Fibroblast of skin of left quadriceps (primary cell): ENCODE measurements at places on chromosomes 6 and 20.

GRCh38 chr20:40016392-40016791, 672.6 kb downstream of the MAFB start:
- DNase-seq = no peak

GRCh38 chr6:142570221-142570671, 268.4 kb downstream of the ADGRG6 start:
- peak; percentile 4 for DNase-seq

DNA sequence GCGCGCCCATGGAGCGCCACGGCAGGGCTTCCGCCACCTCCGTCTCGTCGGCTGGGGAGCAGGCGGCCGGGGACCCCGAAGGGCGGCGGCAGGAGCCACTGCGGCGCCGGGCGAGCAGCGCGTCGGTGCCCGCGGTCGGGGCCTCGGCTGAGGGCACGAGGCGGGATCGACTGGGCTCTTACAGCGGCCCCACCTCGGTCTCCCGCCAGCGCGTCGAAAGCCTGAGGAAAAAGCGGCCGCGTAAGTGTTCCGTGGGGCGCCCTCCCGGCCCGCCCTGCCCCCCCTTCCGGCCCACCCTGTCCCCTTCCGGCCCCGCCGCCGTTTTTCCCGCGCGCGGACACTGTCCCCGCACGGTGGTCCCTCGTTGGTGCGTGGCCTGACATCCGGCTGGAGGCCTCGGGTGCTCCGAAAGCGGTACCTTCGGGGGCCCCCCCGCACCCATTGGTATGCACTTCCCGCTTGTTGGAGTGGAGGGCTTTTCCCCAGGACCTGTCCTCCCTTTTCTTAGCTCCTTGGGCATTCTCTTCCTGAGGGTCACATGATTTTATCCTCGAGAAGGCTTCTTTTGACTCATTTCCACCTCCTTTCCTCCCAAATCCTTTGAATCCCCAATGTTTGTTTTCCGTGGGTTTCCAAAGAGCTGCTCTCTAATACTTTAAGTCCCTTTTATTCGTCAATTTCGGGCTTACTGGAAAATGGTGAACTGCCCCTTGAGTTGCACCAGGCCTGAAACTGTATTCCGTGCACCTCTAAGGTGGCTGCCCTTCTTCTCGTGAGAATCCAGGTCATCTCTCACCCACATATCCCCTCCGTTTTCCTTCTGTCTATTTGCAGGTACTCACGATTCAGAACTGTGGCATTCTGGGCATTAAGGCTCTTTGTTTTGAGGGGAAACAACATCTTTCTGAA, 556 bp downstream of the PANK2 start:
- no peak for DNase-seq

DNA sequence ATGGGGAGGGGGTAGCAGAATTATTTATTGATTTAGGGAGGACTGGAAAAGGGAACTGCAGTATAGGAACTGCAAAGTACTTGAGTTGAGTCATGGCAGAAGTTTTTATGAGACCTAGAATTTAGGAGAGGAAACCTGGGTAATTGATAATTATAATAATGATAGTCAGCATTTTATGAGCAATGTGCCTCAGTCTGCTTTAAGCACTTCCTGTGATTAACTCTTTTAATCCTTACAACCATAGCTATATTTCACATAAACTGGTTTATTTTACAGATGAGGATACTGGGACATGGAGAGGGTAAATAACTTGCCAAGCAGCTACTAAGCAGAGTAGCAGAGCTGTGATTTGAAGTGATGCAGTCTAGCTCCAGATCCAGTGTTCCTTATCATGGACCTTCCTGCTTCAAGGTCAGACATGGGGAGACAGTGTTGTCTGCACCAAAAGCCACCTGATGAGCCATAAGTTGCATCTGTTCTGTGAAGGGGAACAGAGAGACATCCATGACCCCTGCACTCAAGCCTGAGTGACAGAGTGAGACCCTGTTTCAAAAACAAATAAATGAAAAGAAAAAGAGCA, 13.6 kb downstream of the LRRC1 start:
- no peak for DNase-seq

- DNase-seq = no peak
Measured at GRCh38 chr20:1436263-1436662, 30.4 kb downstream of the NSFL1C start.

DNA sequence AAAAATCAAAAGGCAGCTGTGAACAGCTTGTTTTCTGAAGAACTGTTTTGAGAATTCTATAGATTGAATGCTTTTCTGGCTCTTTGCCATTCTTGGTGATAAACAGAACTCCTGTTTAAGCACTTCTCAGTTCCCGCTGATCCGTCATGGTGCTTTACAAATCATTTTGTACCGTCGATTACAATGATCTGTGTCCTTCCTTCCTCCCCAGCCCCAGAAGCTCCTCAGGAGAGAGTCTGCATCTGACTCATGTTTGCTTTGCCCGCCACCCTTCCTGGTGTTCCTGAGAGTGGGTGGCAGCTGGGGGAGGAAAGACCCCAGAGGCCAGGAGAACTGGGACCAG, 538.6 kb upstream of the MARCKS start:
- no peak for DNase-seq

GRCh38 chr20:13877793-13878192, 93.0 kb downstream of the NDUFAF5 start:
- no peak for DNase-seq

GRCh38 chr6:135796643-135797305, 54.7 kb upstream of the PDE7B start:
- DNase-seq = no peak

DNA sequence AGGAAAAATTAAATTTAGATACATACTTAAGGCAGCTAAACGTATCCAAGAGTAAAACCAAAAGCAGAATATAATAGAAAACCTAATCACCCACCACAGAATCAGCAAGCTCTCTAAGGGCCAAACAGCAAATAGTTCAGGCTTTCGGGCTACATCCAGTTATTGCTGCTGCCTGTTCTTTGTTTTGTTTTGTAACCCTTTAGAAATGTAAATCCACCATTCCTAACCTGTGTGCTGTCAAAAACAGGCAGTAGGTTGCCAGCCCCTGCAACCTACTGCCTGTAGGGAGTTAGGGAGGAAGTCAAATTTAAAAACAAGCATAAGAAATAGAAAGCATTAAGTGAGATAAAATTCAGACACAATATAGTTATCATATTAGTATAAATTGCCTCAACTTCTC, 225.9 kb downstream of the PTPRT start:
- DNase-seq = no peak

- DNase-seq = no peak
Measured at GRCh38 chr6:4727671-4728435, 48.4 kb upstream of the CDYL start.

GRCh38 chr20:20341371-20341770, 26.5 kb upstream of the INSM1 start:
- no peak for DNase-seq

DNA sequence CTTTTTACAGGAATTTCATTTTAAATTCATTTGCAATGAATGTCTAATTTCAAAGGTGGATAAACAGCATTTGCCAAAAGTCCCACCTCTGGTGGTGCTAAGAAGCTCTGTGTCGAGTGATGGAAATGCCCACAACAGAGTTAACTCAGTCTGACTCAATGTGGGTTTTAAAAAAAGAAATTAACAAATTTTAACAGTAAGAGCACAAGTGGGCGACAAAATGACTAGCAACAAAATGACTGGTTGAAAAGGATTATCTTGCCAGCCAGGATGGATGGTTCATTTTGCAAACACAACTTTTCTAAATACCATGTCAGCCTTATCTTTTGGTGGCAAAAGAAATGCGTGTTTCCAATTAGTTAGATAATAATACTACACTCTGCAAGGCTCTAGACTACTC, 14.3 kb upstream of the TAGAP start:
- DNase-seq = no peak

GRCh38 chr6:39821046-39821740, 29.0 kb downstream of the DAAM2 start:
- DNase-seq = no peak

DNA sequence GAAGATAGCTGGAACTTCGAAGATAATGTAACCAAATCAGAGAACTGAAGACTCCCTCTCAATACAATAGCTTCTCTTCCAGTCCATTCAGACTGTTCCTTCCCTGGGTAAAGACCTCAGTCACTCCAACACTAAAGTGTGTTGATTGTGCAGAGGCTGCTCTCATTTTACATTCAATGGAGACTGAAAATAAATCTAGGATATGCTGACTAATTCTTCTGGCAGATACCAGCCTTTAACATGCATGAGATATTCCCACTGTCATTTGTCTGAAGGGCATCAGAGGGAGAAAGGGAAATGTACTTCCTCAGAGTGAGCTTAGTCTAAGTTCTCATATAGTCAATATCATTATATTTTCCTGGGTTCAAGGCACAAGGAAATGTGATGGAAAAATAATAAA, 166.4 kb upstream of the IRAK1BP1 start:
- no peak for DNase-seq

GRCh38 chr6:137102851-137103492, 58.2 kb upstream of the IL20RA start:
- DNase-seq = no peak

DNA sequence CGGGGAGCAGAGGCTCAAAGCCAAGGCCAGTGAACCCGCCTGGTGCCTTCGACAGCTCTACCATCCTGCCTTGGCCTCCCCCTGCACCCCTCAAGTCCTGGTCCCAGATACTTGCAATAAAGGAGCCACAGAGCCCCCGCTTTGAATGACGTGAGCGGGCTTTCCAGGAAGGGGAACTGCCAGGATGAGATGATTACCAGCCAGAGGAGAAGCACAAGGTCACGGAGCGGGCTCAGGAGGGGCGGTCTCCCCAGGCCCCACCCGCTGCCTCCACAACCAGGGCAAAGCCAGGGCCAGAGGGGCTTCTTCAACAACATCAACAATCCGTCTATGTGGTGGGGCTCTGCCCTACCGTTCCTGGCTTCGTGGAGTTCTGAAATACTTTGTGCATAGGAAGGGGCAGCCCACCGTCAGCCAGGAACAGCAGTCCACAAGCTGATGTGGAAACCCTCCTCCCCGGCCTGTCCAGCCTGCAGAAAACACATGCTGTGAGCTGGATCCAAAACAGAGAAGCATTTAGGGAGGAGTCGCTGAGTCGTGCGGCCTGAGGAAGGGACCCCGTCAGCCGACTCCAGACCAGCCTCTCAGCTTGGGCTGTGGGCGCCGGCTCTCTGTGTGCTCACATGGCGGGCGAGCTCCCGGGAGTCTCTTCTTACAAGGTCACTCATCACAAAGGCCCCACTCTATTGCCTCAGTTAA, 392.5 kb downstream of the CDH4 start:
- DNase-seq = no peak

DNA sequence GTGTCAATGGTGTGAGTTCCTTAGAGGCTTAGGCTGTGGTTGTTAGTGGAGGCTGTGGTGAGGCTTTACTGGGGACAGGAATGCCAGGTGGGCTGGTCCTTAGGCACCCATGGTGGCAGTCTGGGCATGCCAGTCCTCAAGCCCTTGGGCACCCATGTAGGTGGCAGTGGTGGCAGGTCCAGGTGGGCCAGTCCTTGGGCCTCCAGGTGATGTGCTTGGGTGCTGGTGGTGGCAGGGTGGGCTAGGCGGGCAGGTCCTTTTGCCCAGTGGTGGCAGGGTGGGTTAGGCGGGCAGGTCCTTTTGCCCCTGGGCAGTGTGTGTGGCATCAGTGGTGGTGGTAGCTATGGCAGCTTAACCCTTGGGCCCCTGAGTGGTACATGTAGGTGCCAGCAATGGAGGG, 133.8 kb downstream of the FLRT3 start:
- DNase-seq = no peak

DNA sequence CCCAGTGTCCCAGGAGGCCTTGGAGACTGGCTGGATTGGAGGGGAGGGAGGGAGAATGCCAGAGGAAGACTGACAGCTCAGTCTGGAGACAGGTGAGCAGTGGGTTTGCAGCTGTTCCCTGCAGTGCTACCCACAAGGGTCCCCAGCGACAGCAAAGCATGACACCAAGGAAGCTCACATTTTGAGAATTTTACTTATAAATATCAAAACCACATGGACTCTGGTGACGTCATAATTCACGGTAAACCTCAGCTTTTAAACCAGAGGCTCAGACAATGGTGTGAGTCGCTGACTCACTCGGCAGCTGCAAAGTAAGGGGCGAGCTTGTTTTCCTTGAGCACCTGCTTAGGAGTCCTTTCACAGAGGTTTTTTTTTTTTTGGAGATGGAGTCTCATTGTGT, 65.2 kb downstream of the THBS2 start:
- DNase-seq = peak; percentile 63

- DNase-seq = no peak
Measured at GRCh38 chr20:25191689-25192088, 3.8 kb upstream of the ENTPD6 start.

DNA sequence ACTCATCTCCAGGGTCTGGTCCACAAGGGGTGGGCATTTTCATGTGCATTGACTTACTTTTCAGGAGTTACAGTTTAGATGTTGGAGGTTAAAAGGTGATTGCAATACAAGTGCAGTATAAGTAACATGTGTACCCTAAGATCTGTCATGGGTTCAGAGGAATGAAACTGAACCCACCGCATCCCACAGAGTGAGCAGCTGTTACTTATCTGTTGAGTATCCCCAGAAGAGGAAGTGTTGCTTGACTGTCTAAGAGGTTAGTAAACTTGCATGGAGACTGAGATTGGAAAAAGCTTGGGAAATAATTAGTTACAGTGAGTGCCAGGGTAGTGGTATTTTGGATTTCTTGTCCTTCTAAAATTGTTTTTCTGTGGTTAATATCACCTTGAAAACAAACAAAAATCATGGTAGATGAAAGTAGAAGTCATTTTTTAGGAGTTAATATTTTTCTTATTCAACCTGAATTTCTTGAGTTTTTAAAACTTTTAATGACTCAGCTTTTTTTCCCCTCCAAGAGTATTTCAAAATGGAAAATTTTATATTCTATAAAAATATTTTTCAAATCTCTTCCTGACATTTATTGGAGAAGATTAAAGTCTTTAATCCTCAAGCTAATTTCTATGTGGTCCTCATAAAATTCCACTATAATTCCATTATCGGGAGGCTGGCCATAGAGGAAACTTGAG, 306.1 kb downstream of the ZNF217 start:
- DNase-seq = no peak

DNA sequence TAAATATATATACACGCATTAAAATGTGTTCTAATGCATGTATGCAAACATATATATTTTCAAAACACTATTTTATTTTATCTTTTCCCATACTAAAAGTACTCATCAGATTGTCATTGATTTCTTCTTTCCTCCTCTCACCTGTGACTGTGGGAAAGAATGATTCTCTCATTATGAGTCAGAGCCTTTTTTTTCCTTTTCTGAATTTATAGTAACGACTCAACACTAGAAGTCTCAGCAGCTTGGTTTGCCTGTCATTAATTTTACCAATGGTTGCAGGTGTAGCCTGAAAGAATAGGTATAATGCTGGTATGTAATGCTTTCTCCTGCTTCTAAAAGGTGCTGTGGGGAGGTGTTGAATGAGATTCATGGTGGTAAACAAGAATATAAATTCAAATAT, 328.7 kb downstream of the UTRN start:
- DNase-seq = no peak

- DNase-seq = no peak
Measured at GRCh38 chr6:98433325-98434056, 400.9 kb upstream of the POU3F2 start.
